ENCODE measurements at places on chromosomes 2 and 18.

GRCh38 chr2:98114643-98115330 is 27.8 kb downstream of the VWA3B start:
- DNase-seq, result no peak

- DNase-seq, result no peak
Observed at GRCh38 chr18:12009581-12010140, 28.4 kb downstream of the IMPA2 start.

- no peak for DNase-seq
Observed at GRCh38 chr18:10459587-10459986, 5.2 kb downstream of the APCDD1 start.

GRCh38 chr2:39558906-39559305 is 106.8 kb upstream of the TMEM178A start:
- DNase-seq, result no peak

DNA sequence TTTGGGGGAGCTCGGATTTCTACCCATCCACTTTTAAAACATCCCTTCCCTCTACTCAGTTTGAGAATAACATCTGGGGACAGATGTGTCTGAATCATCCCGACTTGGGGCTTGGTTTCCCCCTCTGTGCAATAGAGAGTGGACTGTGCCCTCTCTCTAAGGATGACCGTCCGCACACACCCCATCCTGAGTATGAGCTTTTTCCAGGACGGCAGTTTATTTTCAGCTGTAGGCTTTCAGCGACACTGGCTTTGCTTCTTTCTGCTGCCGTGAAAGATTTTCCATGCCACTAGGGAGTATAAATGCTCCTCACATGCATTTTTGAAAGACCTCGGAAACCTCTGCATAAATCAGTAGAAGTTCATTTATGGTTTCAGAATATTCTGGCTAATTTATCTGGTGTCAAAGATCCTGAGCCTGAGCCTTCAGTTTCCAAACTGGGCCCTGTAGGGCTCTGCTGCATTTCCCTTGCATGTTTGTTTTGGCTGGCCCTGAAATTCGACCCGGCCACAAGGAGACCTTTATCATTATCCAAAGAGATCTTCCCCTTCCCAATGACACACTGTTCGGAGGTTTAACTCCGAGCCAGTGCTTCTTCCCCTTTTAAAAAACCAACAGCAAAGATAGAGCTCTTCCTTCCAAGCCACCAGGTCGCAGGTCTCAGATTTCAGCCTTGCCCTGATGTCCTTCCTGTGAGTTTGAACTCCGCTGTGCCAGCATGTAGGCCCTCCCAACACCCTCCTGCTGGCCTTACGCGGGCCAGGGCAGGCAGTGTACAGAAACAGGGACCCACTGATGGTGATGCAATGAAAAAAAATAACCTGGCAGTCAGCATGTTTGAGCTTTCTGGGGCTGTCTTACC is 53.3 kb downstream of the FECH start:
- DNase-seq, result no peak

DNA sequence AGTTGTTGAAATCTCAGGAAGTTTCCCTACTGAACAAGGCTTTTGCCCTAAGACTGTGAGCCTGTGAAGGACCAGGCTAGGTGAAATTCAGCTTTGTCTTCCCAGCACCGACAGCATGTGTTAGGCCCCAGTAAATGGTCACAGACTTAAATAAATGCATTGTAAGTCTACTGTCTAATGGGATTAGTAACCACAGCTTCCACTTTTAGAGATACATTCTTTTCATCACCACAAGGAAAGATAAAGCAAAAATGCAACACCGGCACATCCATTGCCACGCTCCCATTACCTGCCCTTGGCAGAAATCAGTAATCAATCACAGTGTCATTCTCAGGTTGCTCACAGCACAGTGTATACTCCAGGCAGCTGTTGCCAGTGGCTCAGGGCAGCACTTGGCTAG is 59.3 kb downstream of the CRACDL start:
- DNase-seq, result no peak
